ENCODE measurements at places on chromosomes 16 and 17.

- DNase-seq: no peak
Measured at GRCh38 chr17:9212376-9213302, 191.3 kb downstream of the NTN1 start.

DNA sequence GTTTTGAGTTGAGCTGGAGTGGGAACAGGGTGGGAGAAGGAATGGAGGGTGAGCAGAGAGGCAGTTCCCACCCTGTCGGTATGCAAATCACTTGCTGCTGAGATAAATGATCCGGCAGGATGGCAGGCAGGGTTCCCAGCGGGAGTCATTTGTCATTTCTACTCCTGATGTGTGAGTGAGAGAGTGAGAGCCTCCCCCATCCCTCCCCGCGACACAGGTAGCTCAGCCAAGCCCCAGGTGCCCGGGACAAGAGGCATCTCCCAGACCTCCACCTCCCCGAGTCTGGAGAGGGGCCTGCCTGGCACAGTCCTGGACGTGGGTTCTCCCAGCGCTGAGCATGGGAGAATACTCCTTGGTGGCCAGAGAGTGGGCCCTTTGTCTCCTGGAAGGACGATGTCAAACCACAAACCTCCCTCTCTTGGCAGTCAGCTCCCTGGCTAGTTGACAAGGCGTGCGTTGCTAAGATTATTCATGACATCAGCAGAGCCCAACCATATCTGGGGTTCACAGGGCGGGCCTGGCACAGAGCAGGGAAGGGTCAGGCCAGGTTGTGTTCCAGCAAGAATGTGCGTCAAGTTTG is 33.7 kb upstream of the TNRC6C start:
- no peak for DNase-seq

DNA sequence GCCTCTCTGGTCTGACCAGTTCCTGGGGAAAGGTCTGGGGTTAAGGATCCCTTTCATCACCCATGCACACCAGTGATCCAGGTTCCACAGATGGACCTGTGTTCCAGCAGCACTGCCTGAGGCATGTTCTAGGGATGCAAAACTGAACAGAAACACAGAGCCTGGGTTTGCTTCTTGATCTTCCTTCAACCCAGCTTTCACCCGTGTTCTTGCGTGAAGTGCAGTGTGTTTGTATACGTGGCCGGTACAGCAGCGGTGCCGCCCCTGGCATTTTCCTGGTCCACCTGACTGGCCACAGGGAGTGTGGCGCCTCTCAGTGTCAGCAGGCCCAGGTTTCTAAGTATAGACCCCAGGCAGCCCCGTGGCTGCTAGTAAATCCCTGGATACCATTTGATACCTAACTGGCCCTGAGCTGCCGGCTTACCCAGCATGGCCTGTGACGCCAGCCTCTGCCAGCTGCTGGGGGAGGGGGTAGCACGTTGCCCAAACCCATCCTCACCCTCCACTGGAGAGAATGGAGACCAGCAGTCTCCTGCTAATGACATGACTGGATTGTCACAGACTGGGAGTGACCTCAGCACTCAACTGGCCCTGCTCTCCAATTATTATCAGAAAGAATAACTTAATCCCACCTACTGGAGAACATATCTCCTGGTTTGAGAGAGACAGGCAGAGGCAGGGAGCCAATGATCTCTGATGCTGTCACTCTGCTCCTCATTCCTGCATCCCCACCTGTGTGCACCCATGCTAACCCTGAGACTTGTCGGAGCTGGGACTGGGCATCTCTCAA is 59.2 kb upstream of the LGALS9 start:
- no peak for DNase-seq

GRCh38 chr17:56499799-56500388 is 93.6 kb upstream of the NOG start:
- DNase-seq: no peak

GRCh38 chr17:63086483-63087185 is 120.6 kb downstream of the TANC2 start:
- no peak for DNase-seq

DNA sequence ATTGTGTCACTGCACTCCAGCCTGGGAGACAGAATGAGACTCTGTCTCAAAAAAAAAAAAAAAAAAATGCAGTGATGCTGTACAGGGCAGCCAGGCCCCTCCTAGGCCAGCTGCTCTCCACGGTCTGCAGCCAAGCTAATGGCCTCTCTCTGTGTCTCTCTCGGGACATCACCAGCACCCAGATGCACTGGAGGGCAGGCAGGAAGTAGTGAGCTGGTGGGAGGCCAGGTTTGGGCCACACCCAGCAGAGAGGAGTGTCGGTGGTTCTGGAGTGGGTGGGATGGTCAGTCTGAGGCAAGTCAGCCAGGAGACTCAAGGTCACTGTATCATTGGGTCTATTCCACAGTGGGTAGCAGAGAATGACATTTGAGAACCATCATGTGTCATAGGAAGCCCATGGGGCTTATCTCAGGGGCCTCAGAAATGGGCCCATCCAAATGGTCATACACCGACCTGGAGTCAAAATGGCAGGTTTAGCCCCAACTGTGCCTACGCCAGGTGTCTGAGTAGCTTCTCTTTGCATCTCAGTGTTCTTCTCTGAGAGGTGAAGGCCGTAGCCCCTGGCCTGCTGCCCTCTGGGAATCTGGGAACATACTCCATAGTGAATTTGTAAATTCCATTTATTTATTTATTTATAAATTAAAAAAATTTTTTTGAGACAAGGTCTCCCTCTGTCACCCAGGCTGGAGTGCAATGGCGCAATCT is 22.7 kb downstream of the WNT9B start:
- no peak for DNase-seq

DNA sequence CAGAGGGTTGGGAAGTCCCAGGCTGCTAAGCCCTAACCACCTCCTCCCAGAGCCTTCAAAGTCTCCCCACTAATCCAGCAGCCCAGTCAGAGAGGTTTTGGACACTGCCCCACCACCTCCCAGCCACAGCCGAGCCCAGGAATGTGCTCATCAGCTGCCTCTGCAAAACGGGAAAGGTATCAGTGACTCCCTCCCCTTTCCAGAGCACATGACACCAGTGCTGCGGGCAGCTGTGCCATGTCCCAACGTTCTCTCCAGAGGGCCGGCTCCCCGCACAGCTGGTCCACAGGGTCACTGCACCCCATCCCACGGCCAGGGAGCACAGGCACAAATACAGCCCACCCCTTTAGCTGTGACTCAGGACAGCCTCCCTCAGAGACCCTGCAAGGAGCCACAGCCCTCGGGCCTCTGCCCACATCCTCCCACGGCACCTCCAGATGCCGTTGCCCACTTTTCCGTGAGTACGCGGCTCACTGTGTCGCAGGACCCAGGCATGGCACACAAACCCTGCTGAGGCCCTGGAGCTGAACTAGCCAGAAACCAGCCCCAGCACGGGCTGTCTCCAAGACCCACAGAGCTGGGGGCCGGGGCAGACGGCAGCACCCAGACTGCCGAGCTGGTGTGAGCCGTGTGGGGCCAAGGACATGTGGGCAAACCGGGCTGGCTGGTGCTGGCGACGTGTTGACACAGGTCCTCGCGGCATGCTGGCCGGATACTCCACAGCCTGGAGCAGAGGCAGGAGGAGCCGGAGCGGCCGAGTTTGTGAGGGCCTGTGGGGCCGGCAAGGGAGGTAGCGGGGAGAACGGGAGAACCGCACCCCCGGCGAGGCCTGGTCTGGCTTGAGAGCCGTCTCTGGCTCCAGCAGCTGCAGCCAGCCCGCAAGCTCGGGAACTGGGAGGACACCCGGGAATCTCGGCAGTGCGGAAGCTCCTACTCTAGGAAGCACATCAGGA is 6.3 kb upstream of the PPP1R27 start:
- no peak for DNase-seq

GRCh38 chr16:10601444-10602408 is 21.3 kb upstream of the EMP2 start:
- DNase-seq: no peak

DNA sequence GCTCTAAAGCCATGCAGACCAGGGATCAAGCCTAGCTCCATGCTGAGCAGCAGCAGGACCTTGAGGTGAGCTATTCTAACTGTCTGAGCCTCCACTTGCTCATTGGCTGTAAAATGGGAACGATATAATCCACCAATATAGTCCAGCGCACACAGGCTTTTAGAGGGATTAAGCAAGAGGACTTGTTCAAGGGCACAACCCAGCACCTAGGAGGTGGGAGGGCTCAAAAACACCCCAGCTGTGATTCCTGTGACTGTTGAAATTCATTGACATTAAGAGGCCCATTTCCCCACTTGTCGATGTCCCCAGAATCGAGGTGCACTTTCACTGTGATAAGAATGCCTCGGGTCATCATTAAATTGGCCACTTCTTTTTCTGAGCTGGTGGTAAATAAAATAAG is 4.1 kb downstream of the USH1G start:
- DNase-seq: no peak

GRCh38 chr16:87305505-87306391 is 11.4 kb downstream of the C16orf95 start:
- no peak for DNase-seq

DNA sequence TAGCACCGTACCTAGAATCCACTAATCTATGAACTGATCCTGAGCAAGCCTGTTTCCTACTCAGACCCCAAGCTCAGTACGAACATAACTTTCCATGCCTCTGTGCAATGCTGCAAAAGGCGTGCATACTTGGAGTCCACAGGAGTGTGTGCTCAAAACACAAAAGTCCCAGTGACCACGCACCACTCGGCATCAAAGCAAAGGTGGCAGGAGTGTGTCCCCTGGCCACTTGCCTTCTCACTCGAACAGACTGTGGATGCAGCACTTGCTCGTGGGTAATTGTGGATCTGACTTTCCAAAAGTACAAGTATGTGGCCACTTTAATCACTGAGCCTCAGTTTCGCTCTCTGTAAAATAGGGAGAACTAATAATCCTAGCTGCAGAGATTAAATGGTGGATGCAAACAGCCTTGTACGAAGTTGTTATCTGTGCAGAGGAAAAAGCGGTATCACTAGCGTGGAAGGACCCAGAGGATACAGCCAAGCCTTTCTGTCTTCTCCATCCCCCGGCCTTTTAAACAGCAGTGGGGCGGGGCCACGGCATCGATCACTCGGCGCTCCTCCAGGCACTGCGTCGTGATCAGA is 311 bp upstream of the KDM8 start:
- peak; percentile 57 for DNase-seq

- no peak for DNase-seq
Measured at GRCh38 chr16:18805257-18805773, 4.0 kb upstream of the ARL6IP1 start.

- no peak for DNase-seq
Measured at GRCh38 chr17:8798176-8798845, 854 bp downstream of the MFSD6L start.

DNA sequence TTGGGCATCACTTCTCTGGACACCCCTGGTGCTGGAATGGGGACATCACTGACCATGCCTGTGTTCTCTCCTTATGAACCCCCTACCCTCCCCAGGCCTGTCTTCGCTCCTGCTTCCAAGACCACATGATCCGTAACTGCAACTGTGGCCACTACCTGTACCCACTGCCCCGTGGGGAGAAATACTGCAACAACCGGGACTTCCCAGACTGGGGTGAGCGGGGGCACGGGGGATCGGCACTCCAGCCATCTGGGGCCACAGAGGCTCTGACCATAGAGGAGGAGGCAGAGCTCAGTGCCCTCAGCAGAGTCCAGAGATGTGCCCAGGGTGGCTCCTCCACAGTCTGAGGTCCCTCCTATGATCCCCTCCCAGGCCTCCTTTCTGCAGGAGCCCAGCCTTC is 73.5 kb downstream of the SCNN1B start:
- DNase-seq: no peak

- DNase-seq: no peak
Measured at GRCh38 chr16:64459821-64460220, 662.0 kb downstream of the CDH11 start.

GRCh38 chr17:1058423-1059130 is 61.6 kb downstream of the TIMM22 start:
- no peak for DNase-seq

GRCh38 chr16:9370061-9370491 is 278.6 kb downstream of the HAPSTR1 start:
- peak; percentile 62 for DNase-seq

Data from NCI-H187 treated with DMSO at 0.1 percent for 48 hours (cell line).